ENCODE measurements at places on chromosomes 5 and 9. TPM values are rescaled to one million over a fixed set of nuclear protein-coding genes. Genes with fewer than 3 reads are reported as not detected.
A peak's percentile ranks its signal among the peaks of the same experiment; 100 is the strongest.

The PCDHB13 gene
- total RNA-seq = 2.8 TPM

The NUDT12 gene
- 5.9 TPM for total RNA-seq

The CDH12 gene
- total RNA-seq = not detected

The PCDHA1 gene
- total RNA-seq = not detected

The PLAC8L1 gene
- 1.5 TPM for total RNA-seq

The EGFLAM gene
- total RNA-seq = 132 TPM

The NR5A1 gene
- not detected for total RNA-seq

DNA sequence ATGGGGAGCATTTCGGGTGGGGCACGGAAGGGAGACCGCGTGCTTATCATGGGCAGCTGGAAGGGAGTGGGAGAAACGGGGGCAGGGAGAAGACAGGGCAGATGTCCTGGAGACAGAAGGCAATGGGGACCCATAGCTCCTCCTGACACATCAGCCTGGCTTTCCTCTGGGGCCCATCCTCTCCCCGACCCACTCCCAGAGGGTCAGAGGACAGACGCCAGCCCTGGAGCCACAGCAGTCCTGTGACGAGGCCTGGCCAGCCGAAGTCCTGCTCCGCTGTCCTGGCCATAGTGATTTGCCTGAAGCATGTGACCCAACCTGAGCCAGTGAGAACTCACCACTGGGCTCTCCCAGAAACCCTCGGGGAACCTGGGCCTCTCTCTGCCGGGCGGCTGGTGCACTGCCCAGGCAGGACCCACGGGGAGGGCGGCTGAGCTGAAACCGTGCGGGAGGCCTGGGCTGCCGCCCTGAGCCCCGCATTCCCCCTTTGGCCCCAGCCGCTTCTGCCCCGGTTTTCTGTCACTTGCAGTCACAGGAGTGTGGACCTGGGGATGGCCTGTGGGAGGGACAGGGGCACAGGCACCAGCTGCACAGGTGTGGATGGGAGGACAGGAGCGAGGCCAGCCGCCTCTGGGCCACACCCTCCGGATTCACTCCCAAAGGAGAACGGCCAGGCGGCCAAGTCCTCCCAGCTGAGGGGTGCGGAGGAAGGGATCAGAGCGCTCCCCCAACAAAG, 19.8 kb downstream of the ADAMTS2 start:
- no peak for DNase-seq

GRCh38 chr5:37830348-37830747, 9.5 kb downstream of the GDNF start:
- no peak for DNase-seq

DNA sequence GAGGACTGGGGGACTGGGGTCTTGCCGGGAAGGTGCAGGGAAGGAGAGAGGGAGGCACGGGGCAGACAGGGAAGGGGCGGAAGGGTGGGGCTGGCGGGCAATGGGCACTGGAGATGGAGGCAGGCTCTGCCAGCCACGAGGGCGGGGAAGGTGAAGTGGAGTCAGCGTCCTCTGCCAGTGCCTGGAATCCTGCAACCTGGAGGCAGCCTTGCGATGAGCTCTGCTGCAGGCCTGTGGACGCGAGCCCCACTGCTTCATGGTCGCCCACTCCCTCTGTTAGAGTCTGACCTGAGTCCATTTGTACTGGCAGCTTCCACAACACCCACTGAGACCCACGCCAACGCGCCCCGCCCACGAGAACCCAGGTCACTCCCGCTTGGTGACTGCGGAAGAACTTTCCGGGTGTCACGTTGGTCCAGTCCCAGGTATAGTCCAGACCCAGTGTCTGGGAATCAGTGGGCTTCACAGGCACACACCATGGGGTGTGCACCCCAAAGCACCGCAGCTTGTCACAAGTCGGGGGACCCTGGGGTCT, 106.4 kb upstream of the PPP1R26 start:
- no peak for DNase-seq

DNA sequence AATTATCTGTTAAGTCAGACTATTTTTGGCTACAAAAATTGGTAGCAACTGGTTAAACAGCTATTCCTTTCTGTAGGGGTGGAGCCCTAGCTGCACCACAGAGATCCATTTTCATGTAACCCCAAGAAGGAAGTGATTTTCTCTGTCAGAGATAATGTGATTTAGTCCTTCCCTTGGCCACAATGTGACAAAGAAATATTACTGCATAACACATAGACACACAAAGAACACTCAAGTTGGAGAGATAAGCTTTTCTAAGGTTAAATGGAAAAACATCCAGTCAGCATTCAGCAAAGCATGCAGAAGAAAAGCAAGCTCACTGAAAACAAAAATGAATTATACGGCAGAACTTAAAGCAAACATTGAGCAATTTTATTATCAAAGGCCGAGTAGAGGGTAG, 227.8 kb upstream of the CDH9 start:
- no peak for DNase-seq

GRCh38 chr5:123436201-123436600, 13.0 kb upstream of the CEP120 start:
- DNase-seq = no peak

DNA sequence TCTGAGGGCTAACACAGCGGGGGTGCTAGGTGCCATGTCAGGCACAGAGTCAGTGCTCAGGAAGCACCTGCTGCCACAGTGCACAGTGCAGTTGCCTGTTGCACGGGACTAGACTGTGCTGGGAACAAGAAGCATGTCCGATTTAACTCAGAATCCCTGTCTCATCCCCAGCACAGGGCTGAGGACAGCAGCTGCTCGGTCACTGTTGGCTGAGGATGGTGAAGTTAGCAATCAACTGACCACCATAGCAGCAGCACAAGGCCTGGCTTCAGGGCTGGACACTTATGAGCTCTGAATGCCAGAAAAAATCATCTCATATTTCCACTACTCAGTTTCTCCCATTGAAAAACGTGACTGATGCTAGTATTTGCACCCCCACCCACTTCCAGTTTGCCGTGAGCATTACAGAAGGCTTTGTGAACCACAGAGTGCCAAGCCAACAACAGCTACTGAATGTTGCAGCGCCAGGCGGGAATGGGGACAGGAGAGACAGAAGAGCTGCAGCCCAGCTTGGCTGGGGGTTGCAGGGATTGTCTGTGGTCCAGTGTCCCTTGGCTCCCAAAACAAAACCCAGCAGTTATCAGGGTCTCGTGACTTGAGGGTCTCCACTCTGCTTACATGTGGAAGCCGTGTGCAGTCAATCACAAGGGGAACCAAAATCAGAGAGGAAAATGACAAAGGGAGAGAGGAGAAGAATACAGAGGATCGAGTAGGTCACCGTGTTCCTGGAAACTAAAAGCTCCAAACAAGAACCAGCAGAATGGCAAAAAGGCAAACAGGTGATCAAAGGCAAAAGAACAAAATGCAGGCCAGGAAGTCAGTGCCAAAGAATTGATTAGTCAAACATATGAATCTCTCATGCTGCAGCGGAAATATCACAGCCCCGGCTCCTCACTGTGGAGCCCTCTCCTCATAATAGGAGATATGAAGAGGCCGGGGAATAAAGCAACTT, 155.6 kb downstream of the CRB2 start:
- DNase-seq = no peak

DNA sequence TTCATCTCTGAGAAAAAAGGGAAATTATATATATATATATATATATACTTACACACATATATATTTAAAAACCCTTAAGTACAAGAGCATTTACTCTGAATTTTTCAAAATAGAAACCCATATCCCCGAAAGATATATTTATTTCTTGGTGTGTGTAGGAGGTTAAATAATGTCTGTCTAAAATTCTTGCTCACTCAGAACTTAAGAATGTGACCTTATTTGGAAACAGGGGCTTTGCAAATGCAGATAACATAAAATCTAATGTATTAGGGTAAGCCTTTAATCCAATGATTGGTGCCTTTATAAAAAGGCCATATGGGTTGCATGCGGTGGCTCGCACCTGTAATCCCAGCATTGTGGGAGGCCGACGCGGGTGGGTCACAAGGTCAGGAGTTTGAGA, 517.3 kb upstream of the TLE4 start:
- DNase-seq = no peak

DNA sequence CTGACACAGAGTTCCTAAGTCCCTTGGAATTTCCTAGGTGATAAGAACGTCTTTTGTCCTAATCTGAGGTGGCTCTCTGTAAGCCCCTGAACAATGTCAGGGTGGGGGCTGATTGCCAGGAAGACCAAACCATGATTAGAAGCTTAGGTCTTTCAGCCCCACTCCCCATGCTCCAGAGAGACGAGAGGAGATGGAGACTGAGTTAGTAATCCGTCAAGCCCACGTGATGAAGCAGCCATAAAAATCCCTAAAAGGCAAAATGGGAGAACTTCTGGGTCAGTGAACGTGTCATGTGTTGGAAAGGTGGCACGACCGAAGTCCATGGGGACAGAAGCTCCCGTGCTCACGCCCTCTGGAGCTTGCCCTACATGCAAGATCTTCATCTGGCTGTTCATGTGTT, 85.6 kb downstream of the RAD23B start:
- peak; percentile 26 for DNase-seq

DNA sequence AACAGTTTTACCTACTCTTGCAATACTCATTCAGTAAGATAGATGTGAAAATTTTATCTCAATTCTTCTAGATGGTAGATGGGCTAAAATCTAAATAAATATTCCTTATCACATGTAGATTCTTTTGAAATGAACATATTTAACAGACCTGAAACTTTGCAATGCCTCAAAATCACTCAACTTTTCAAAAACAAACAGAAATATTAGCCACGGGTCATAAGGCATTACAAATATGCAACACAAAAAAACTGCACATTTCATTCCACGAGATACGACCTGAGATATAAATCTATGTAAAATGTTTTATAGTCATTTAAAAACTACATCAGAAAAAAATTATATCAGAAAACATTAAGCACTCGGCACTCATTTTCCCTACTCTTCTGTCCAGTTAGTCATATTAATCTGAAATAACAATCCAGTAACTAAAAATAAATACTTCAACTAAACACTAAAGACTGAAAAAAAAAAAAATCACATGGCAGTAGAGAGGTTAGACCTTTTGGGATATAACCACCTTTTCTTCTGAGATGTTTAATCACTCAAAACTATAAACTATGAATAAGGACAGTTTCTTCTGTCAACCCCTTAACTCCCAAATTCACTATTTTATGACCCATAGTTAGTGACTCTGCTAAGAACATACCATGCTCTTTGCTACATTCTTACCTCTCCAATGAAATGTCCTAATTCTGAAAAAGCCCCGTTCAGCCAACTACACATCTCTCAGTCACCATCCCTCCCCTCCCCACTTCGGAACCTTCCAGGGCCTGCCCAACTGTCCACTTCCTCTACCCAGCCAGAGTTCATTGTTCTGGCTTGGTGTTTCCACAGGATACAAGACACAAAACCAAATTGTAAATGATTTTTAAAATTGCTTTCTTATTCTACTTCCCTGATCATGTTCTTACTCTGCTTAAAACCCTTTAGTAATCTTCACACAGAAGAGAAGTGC, 6.4 kb downstream of the HOMER1 start:
- DNase-seq = no peak

- DNase-seq = no peak
Measured at GRCh38 chr9:33256236-33256635, 8.3 kb downstream of the BAG1 start.

GRCh38 chr5:72996632-72997031, 40.8 kb downstream of the FCHO2 start:
- no peak for DNase-seq

Data from mesenteric fat pad (tissue), 1 donor.